ENCODE measurements at places on chromosomes 12 and 14.

DNA sequence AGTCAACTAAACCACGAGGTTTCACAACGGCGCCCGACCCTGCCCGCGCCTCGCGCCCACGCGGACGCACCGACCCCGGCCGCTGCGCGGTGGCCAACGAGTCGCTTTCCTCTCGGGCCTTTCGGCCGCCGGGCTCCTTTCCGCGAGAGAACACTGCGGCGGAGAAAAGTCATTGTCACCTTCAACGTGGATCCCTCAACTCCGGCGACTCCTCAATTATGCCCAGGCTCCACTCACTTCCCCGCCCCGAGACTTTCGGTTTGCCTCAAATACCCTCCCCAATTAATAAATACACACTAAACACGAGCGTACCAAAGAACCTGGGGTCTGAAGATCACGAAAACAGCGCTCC, 450 bp downstream of the SINHCAF start:
- DNase-seq, result peak; percentile 72

DNA sequence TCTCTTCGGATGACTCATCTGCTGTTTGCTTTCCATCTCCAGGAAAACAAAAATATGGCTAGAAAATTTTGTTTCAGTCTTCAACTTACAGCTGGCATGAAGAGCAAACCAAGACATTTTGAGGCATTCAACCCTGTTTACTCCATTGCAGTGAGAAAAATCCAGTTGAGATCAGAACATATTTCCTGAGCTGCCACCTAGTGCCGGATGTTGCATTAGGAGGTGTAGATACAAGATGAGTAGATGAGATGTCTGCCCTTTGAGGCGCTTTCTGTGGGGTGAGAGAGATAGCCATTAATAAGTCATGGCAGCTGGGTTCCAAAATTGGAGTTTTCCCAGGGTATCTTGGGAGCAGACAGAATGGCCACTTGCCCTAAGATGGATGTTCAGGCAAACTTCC, 171.1 kb downstream of the PRKCH start:
- DNase-seq, result no peak

GRCh38 chr12:31874961-31875608, 84.1 kb upstream of the RESF1 start:
- no peak for DNase-seq

DNA sequence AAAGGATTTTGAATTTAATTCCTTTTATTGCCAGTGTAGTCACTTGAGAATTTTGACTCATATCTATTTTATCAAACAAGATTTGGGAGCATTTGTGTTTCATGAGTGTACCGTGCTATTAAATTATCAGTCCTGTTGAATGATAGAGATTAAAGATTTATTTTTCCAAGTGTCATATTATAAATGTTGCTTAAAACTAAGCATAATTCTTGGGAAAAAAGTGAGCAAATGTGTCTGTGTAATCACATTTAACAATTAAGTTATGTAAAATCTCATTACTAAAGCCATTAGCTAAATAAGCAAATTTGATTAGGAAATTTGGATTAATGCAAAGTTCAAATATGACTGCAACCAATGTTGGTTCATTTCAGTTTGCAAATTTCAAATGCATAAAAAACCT, 266.7 kb downstream of the TMTC2 start:
- DNase-seq, result no peak

DNA sequence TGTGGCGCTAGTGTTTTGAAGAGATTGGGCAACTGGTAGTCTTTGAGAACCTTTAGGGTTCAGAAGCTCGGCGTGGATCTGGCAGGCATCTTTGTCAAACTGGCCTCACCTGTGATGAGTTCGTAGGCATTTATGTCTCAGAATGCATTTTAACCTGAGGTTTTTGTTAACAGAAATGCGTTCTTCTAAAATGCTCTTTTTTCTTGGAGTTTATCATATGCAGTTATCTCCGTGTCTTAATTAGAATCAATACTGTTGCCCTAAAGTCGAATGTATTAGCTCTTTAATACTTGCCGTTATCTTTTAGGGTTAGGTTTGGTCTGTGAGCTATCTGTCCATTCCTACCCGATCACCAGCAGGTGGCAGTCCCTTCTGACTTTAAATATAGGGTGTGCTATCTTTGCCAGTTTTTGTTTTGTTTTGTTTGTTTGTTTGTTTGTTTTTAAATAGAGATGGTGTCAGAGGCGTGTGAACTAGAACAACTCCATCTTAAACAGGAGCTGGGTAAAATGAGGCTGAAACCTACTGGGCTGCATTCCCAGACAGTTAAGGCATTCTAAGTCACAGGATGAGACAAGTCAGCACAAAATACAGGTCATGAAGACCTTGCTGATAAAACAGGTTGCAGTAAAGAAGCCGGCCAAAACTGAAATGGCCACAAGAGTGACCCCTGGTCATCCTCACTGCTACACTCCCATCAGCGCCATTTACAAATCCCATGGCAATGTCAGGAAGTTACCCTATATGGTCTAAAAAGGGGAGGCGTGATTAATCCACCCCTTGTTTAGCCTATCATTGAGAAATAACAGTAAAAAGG, 1.4 kb downstream of the ATF1 start:
- no peak for DNase-seq

DNA sequence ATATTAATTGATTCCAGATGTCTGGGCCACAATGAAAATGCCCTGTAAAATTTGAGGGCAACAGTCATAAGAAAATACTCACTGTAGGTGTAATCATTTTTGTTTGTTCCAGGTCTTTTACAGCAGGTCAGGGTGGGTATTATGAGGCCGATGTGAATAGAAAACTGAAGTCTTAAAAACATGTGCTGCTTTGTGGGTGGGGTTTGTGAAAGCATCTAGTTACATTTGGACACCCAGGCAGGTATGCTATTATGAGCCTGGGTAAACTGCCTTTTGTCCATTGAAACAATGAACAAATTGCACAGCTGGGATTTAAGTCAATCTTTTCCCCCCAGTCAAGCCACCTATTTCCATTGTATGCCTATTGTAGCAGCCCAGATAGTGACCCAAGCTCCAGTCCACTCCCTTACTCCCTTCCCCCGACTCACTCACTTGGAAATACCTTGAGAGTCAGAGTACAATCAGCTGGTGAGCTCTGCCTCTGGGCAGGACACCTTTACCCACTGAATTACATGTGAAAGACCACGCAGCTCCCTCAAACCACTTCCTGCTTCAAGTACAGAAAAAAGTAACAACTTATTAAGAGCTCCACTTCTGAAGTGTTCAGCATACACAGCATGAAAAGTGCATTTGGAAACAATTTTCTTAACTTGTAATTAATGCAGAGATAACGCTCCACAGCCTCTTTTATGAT, 1.8 kb downstream of the IGF1 start:
- no peak for DNase-seq

All from suprapubic skin (tissue), 4 donors.